ENCODE measurements at places on chromosomes 11 and 22. TPM values are rescaled to one million over a fixed set of nuclear protein-coding genes. Genes with fewer than 3 reads are reported as not detected.

DNA sequence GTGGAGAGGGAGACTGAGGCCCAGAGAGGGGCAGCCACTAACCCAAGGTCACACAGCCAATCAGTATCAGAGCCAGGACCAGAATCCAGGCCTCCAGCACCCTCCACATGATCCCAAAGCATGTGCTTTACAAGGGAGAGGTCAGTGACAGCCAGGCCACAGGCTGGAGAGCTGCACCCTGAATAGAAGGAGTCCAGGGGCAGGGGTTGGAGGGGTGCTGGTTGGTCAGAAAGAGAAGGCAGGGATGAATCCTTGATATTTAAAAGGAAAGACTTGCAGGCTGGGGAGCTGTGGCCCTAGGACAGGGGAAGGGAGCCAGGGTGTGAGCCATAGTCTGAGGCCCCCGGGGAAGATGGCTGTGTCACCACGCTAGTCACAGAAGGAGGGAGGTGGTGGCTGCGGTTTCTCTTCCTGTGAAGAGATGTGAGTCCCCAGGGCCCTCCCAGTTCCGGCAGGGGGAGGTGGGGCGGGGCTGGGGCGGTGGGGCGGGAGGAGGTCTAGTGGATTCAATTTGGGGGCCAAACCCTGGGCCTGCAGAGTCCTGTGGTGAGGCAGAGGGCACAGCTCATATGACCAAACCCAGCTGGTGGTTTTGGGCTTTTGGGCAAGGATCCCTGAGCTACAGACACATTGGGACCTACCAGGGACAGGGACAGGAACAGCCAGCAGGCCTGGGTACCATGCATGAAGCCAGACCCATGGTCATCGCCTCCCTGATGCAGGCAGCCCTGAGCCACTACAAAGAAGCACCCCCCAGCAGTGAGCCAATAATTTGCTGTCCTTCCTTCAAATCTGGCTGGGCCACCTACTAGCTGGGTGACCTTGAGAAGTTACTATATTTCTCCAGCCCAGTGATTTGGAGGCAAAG lies 14.0 kb downstream of the RAC2 start:
- H3K27me3 ChIP-seq: no peaks in the 10 kb centered on the region
- H3K27ac ChIP-seq: peak overlapping the region; percentile 59
- peak overlapping the region; percentile 34 for H3K4me3 ChIP-seq
- peaks cover 30% of the 10 kb centered on the region for H3K36me3 ChIP-seq
- no peak for DNase-seq

DNA sequence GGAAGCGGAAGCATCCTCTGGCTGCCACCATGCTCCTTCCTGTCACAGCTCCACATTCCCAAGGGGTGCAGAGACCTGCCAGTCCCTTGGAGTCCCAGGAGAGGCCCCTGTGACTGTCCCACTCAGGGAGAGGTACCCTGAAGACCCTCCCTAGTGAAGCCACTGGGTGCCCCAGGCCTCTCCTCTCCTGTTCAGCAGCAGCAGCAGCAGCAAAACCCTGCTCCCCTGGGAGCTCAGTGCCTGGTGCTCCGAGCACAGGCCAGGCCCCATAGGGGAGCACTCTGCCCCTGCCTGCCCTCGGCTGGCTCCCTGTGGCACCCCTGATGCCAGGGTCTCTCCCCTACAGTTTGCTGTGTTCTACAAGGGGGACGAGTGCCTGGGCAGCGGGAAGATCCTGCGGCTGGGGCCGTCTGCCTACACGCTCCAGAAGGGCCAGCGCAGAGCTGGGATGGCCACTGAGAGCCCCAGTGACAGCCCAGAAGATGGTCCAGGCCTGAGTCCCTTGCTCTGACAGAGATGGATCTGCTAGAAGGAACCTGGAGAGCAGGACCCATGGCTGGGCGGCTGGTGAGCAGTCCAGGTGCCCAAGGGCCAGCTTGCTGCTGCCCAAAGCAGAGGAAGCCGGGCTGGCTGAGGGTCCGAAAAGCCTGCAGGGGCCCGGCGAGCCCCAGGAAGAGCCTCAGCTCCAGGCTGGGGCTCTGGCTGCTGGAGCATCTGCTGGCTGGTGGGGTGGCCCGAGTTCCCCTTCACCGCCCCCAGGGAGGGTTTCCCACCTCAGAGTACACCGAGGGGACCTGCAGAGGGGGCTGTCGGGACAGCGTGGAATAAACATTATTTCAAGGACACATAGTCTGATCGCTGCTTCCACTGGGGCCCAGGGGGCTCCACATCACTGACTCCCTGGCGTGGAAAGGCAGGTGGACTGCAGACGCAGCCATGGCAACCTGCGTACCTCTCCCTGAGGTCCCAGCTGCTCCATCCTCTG lies 21.3 kb downstream of the TRMU start:
- H3K36me3 ChIP-seq: peaks cover 43% of the 10 kb centered on the region
- no peak overlapping the region for H3K4me3 ChIP-seq
- H3K27me3 ChIP-seq: no peaks in the 10 kb centered on the region
- DNase-seq: no peak

- DNase-seq: no peak
- H3K4me3 ChIP-seq: no peak overlapping the region
- H3K27ac ChIP-seq: no peak overlapping the region
- peaks cover 74% of the 10 kb centered on the region for H3K36me3 ChIP-seq
Observed at GRCh38 chr22:20582520-20583361, 75.3 kb downstream of the MED15 start.

GRCh38 chr11:46238078-46238966 lies 39.1 kb upstream of the CREB3L1 start:
- no peak for DNase-seq
- H3K27ac ChIP-seq: peak overlapping the region; percentile 65
- H3K4me1 ChIP-seq: peaks cover 41% of the 10 kb centered on the region
- peak overlapping the region; percentile 76 for H3K4me3 ChIP-seq
- no peaks in the 10 kb centered on the region for H3K27me3 ChIP-seq
- no peaks in the 10 kb centered on the region for H3K36me3 ChIP-seq

- no peak overlapping the region for H3K4me3 ChIP-seq
- peak overlapping the region; percentile 77 for H3K27ac ChIP-seq
- H3K27me3 ChIP-seq: no peaks in the 10 kb centered on the region
- peaks cover 14% of the 10 kb centered on the region for H3K4me1 ChIP-seq
- no peaks in the 10 kb centered on the region for H3K36me3 ChIP-seq
- DNase-seq: peak; percentile 83
Observed at GRCh38 chr22:46754110-46754799, 8.2 kb upstream of the TBC1D22A start.

GRCh38 chr11:62817129-62817528 lies 11.9 kb upstream of the NXF1 start:
- H3K4me1 ChIP-seq: no peaks in the 10 kb centered on the region
- no peaks in the 10 kb centered on the region for H3K27me3 ChIP-seq
- H3K4me3 ChIP-seq: no peak overlapping the region
- H3K36me3 ChIP-seq: peaks cover 2% of the 10 kb centered on the region
- DNase-seq: no peak

- no peak overlapping the region for H3K27ac ChIP-seq
- no peaks in the 10 kb centered on the region for H3K4me1 ChIP-seq
- peaks cover 4% of the 10 kb centered on the region for H3K27me3 ChIP-seq
- H3K36me3 ChIP-seq: no peaks in the 10 kb centered on the region
Observed at GRCh38 chr11:19738124-19738523, 25.5 kb downstream of the NAV2 start.

DNA sequence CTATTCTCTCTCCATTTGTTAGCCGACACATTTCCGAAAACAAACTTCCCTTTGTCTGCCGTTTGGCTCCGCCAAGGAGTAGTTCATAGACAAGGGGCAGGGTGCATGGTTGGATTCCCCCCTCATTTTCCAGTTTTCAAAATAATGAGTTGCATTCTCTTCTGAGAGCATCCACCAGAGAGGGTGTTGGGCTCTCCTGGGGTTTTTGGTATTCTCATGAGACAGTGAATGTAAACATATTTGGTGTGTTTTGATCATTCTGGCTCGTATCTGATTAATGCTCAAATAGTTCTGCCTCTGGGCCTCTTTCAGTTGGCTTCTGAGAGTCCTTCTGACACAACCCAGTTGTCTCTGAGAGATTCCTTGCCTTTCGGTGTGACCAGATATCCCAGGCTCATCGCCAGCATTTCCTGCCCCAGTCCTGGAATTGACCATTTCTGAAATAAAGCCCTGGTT lies 21.7 kb downstream of the GRAMD4 start:
- H3K4me1 ChIP-seq: no peaks in the 10 kb centered on the region
- no peak overlapping the region for H3K4me3 ChIP-seq
- H3K36me3 ChIP-seq: no peaks in the 10 kb centered on the region
- no peaks in the 10 kb centered on the region for H3K27me3 ChIP-seq
- no peak for DNase-seq

DNA sequence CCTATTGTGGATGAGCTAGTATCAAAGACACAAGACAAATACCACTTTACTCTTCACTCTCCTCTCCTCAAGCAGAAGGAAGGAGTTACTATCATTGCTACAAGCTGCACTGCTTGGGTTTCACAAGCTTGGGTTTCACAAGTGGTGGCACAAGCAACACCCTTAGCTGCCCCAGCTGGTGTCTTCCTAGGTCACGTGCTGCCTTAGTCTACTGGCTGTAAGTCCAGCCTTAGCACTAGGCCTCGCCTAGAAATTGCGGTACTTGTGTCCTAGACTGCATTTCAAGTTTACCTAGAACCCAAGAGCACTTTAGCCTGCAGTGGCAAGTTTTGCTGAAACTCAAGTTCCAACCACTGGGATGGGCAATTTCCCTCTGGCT lies 86.6 kb downstream of the EHF start:
- peaks cover 7% of the 10 kb centered on the region for H3K4me1 ChIP-seq
- no peak overlapping the region for H3K4me3 ChIP-seq
- no peak for DNase-seq
- no peaks in the 10 kb centered on the region for H3K27me3 ChIP-seq
- H3K36me3 ChIP-seq: no peaks in the 10 kb centered on the region

DNA sequence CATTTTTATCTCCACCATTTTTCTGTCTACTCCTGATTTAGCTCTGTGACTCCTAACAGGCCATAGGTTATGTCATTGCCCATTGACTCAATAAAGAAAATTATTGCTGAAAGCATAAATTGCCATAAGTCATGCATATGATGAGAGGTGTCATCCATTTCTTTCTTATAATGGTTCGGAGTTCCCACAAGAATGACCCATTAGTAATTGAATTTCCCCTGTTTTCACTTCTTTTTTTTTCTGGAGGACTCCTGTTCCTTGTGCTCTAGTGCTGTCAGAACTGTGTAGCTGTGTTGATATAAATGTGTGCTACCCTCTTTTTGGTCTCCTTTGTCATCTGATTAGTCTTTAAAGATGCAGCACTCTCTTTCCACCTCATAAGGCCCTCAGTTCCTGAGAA lies 22.9 kb upstream of the CARD18 start:
- H3K4me1 ChIP-seq: no peaks in the 10 kb centered on the region
- H3K4me3 ChIP-seq: no peak overlapping the region
- DNase-seq: no peak
- H3K27me3 ChIP-seq: no peaks in the 10 kb centered on the region

DNA sequence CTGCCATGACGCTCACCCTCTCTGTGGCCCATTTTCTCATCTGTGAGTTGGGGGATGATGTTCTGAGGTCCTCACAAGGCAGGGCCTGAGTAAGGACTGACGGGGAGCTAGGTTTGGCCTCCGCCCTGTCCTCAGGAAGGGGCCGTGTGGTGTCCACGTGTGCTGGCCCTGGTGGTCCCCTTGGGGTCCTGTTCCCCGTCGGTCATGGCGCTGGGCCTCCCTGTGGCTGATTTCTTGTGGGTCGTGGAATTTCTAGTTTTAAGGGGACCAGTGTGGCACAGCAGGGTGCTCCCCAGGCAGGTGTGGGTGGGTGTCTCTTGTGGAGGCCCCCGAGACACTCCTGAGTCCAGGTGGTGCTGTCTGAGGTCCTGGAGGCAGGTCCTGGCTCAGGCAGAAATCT lies 5.9 kb downstream of the LINC01488 start:
- no peaks in the 10 kb centered on the region for H3K36me3 ChIP-seq
- no peaks in the 10 kb centered on the region for H3K4me1 ChIP-seq
- no peak overlapping the region for H3K4me3 ChIP-seq
- peaks cover 27% of the 10 kb centered on the region for H3K27me3 ChIP-seq
- no peak for DNase-seq

- DNase-seq: no peak
- no peak overlapping the region for H3K27ac ChIP-seq
- H3K27me3 ChIP-seq: peaks cover 8% of the 10 kb centered on the region
- H3K4me1 ChIP-seq: no peaks in the 10 kb centered on the region
- H3K36me3 ChIP-seq: no peaks in the 10 kb centered on the region
Observed at GRCh38 chr11:14022251-14022650, 59.7 kb downstream of the SPON1 start.

DNA sequence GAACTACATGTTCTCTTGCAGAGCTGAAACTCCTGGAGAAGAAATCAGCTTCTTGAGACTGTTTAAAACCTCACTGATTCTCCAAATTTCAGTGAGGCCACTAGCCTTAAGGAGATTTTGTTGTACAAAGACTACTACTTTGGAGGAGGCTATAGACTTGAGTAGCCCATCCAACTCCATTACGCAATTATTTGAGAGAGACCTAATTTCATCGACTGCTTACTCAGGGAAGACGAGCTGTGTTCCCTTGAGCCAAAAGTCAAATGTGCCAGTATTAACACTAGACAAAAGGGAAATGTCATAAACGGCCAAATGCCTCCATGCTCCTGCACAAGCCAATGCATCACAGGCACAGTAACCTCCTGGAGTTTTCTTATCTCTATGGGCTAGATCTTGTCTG lies 182.8 kb upstream of the SESN3 start:
- no peak overlapping the region for H3K4me3 ChIP-seq
- no peaks in the 10 kb centered on the region for H3K36me3 ChIP-seq
- no peak for DNase-seq
- peaks cover 9% of the 10 kb centered on the region for H3K4me1 ChIP-seq
- H3K27ac ChIP-seq: no peak overlapping the region
- H3K27me3 ChIP-seq: no peaks in the 10 kb centered on the region

- H3K36me3 ChIP-seq: no peaks in the 10 kb centered on the region
- no peak for DNase-seq
- peaks cover 2% of the 10 kb centered on the region for H3K4me1 ChIP-seq
- no peaks in the 10 kb centered on the region for H3K27me3 ChIP-seq
Observed at GRCh38 chr22:23399367-23400285, 180.5 kb downstream of the IGLL1 start.

DNA sequence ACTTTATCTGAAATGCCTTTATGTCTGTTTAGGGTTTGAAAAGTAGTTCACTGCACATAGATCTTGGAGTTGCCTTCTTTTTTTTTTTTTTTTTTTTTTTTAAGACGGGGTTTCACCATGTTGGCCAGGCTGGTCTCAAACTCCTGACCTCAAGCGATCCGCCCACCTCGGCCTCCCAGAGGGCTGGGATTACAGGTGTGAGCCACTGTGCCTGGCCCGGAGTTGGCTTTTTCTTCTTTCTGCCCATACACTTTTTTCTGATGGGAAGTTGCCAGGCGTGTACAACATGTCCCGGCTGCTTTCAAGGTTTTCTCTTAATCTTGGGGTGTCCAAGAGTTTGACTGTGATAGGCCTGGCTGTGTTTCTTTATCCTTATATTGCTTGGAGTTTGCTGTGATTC lies 12.9 kb upstream of the GNB1L start:
- H3K27me3 ChIP-seq: no peaks in the 10 kb centered on the region
- H3K27ac ChIP-seq: no peak overlapping the region
- no peaks in the 10 kb centered on the region for H3K36me3 ChIP-seq
- peaks cover 17% of the 10 kb centered on the region for H3K4me1 ChIP-seq
- no peak for DNase-seq

The SHANK3 gene
- polyA plus RNA-seq: 1.8 TPM

The TP53AIP1 gene
- polyA plus RNA-seq: 37.1 TPM

The GP1BB gene
- 0.23 TPM for polyA plus RNA-seq

The OR51B5 gene
- polyA plus RNA-seq: not detected

The NLRX1 gene
- polyA plus RNA-seq: 11.3 TPM

The SAA4 gene
- not detected for polyA plus RNA-seq

The CST6 gene
- 1.7 TPM for polyA plus RNA-seq

The GAL3ST1 gene
- polyA plus RNA-seq: not detected

The CALCA gene
- polyA plus RNA-seq: not detected
